ENCODE measurements at places on chromosomes 2 and 18. TPM values are rescaled to one million over a fixed set of nuclear protein-coding genes. Genes with fewer than 3 reads are reported as not detected.

GRCh38 chr2:64210816-64211215, 66.6 kb upstream of the PELI1 start:
- peaks cover 33% of the 10 kb centered on the region for H3K4me1 ChIP-seq
- H3K27ac ChIP-seq = no peak overlapping the region
- H3K27me3 ChIP-seq = no peaks in the 10 kb centered on the region
- H3K36me3 ChIP-seq = no peaks in the 10 kb centered on the region

- no peak overlapping the region for H3K27ac ChIP-seq
- DNase-seq = no peak
- no peak overlapping the region for H3K4me3 ChIP-seq
- H3K36me3 ChIP-seq = no peaks in the 10 kb centered on the region
Observed at GRCh38 chr2:135212757-135213156, 160.7 kb downstream of the RAB3GAP1 start.

Gene SERPINB11
- total RNA-seq = not detected

DNA sequence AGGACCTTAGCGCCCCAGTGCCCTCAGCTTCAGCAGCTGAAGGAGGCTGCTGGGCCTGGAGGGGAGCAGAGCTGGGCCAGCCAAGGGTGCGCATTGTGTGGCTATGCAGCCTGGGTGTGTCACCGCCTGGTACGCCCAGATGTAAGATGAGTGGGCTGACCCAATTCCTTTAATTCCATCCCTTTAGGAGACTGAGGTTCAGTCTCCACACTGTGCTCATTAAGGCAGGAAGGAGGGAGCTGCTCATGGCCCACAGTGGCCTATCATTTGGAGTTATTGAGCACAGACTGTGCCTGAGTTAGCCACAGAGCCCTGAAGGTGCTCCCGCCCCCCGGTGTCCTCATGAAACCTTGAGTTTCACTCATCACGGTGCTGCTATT, 194.1 kb upstream of the GLI2 start:
- no peak for DNase-seq
- H3K4me1 ChIP-seq = no peaks in the 10 kb centered on the region
- no peaks in the 10 kb centered on the region for H3K36me3 ChIP-seq
- H3K27me3 ChIP-seq = no peaks in the 10 kb centered on the region
- H3K27ac ChIP-seq = no peak overlapping the region
- no peak overlapping the region for H3K4me3 ChIP-seq

Gene SP3
- 159 TPM for total RNA-seq

DNA sequence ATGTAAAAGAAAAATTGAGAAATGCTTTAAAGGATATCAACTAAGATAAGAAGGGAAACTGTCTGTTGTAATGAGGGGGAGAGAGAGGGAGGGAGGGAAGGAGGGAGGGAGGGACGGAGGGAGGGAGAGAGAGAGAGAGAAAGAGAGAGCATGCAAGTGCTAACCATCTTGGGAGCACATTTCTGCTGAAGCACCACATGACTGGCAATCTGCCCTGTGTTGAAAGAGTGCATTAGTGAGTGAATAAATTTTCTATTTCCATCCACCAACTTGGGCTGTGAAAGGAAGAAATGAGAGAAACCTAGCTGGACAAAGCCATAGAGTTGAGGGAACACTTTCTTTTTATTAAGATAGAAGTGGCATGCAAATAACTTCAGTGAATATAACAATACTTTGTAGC, 110.7 kb downstream of the TMX3 start:
- H3K4me3 ChIP-seq = no peak overlapping the region
- no peak for DNase-seq
- no peaks in the 10 kb centered on the region for H3K4me1 ChIP-seq
- no peaks in the 10 kb centered on the region for H3K36me3 ChIP-seq
- no peak overlapping the region for H3K27ac ChIP-seq

- no peaks in the 10 kb centered on the region for H3K36me3 ChIP-seq
- DNase-seq = no peak
- no peaks in the 10 kb centered on the region for H3K4me1 ChIP-seq
- peaks cover 13% of the 10 kb centered on the region for H3K27me3 ChIP-seq
- H3K4me3 ChIP-seq = no peak overlapping the region
- no peak overlapping the region for H3K27ac ChIP-seq
Observed at GRCh38 chr2:199490049-199490448, 32.3 kb upstream of the SATB2 start.

Gene RTP5
- total RNA-seq = 0.36 TPM

Gene SPEG
- 15.3 TPM for total RNA-seq

Gene IL18R1
- total RNA-seq = 7.6 TPM

Gene IGFBP5
- not detected for total RNA-seq

- H3K27ac ChIP-seq = no peak overlapping the region
- no peaks in the 10 kb centered on the region for H3K4me1 ChIP-seq
- no peaks in the 10 kb centered on the region for H3K27me3 ChIP-seq
- no peak for DNase-seq
Observed at GRCh38 chr2:232447091-232447620, 8.8 kb upstream of the ALPI start.

GRCh38 chr18:48638896-48639771, 100.3 kb downstream of the CTIF start:
- H3K36me3 ChIP-seq = no peaks in the 10 kb centered on the region
- no peaks in the 10 kb centered on the region for H3K4me1 ChIP-seq
- H3K27ac ChIP-seq = no peak overlapping the region
- no peak for DNase-seq
- H3K27me3 ChIP-seq = no peaks in the 10 kb centered on the region

- H3K27me3 ChIP-seq = no peaks in the 10 kb centered on the region
- peak overlapping the region; percentile 96 for H3K4me3 ChIP-seq
- H3K27ac ChIP-seq = peak overlapping the region; percentile 88
Observed at GRCh38 chr18:12703096-12703567, 290 bp downstream of the PSMG2 start.

Gene DLGAP1
- total RNA-seq = 0.36 TPM

- H3K4me1 ChIP-seq = no peaks in the 10 kb centered on the region
- H3K4me3 ChIP-seq = no peak overlapping the region
- DNase-seq = no peak
- H3K27me3 ChIP-seq = no peaks in the 10 kb centered on the region
- no peak overlapping the region for H3K27ac ChIP-seq
Observed at GRCh38 chr2:31660812-31661335, 80.1 kb upstream of the SRD5A2 start.

DNA sequence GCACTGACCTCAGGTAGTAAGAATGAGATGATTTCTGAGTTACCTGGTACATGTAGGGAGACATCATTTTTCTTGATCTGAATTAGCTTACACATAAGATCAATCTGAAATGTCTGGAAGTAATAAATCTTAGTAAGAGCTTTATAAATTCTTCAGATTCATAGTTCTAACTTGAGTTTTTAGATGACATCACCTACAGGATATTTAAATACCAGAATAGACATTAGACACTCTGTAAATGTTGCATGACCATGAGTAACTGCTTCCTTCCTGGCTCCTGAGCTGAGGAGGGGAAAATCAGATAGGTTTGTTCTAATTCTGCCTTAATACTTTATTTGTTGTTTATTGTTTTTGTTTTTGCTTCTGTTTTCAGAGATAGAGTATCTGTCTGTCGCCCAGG, 181.8 kb downstream of the PHLPP1 start:
- DNase-seq = no peak
- H3K4me3 ChIP-seq = no peak overlapping the region
- H3K4me1 ChIP-seq = no peaks in the 10 kb centered on the region
- no peak overlapping the region for H3K27ac ChIP-seq

DNA sequence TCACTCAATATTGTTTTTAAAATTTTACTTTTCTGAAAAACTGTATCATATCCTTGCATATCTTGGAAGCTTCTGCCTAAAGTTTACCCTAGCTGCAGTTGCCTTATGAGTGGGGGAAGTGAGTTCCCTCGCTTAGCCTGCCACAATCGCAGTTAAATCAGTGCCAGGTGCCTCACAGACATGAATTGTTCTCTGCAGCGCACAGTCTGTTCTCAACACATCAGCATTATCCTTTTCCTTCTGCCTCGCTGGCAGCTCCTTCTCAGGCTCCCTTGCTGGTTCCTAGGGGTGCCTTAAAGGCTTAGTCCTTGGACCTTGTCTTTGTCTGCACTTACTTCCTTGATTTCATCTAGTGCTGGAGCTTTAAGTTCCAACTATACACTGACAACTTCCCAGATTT, 132.8 kb downstream of the TTC27 start:
- H3K36me3 ChIP-seq = peaks cover 30% of the 10 kb centered on the region
- H3K27ac ChIP-seq = no peak overlapping the region
- DNase-seq = no peak
- peaks cover 3% of the 10 kb centered on the region for H3K4me1 ChIP-seq

Gene NOL4
- total RNA-seq = not detected

Gene CNTNAP5
- total RNA-seq = not detected

Gene C2orf92
- 12.4 TPM for total RNA-seq

- no peaks in the 10 kb centered on the region for H3K4me1 ChIP-seq
- H3K36me3 ChIP-seq = no peaks in the 10 kb centered on the region
- no peak overlapping the region for H3K4me3 ChIP-seq
- DNase-seq = no peak
- no peaks in the 10 kb centered on the region for H3K27me3 ChIP-seq
- H3K27ac ChIP-seq = no peak overlapping the region
Observed at GRCh38 chr18:69978732-69979715, 31.4 kb upstream of the CD226 start.

DNA sequence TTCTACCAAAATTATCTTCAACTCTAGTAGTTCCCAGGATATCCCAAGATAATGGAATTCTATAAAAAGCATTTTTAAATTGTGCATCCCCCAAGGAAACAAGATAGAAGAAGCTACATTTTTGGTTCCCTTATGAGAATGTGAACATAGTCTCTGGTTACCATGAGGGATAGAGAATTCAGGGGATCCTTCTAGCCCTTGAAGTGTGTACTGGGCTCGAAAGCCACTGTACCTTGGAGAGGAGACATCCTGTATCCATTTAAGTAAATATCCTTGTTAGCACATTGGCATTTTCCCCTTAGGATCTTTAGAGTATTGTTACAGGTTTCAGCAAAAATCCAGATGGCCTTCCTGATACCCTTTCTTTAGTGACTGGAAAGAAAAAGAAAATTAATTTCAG, 228.5 kb downstream of the RTP5 start:
- peaks cover 36% of the 10 kb centered on the region for H3K36me3 ChIP-seq
- no peak for DNase-seq
- no peak overlapping the region for H3K27ac ChIP-seq
- H3K27me3 ChIP-seq = no peaks in the 10 kb centered on the region

- H3K4me1 ChIP-seq = peaks cover 35% of the 10 kb centered on the region
- H3K36me3 ChIP-seq = no peaks in the 10 kb centered on the region
- no peaks in the 10 kb centered on the region for H3K27me3 ChIP-seq
- DNase-seq = no peak
Observed at GRCh38 chr2:239629926-239630617, 229.3 kb upstream of the HDAC4 start.

DNA sequence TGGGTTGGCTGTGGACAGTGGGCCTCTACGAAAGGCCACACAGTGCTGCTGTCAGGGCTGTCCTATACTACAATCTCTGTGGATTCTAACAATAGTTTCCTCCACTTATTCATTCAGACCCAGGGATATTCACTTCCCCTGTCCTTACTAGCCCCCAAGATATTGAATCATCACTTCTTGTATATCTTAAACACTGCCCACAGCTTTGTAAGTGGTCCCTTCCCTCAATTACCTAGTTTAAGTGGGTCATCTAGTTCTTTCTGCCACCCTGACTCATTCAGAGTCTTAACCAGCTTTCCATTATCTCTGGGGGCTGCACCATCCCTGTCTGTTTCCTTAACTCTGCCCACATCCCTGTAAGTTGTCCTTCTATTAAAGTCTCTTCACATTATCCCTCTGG, 69.2 kb downstream of the CD28 start:
- no peak for DNase-seq
- no peak overlapping the region for H3K27ac ChIP-seq
- no peaks in the 10 kb centered on the region for H3K36me3 ChIP-seq
